ENCODE measurements at places on chromosomes 4 and X.

- no peak for DNase-seq
These were observed 17.4 kb upstream of the TMEM184C start for GRCh38 chr4:147599769-147600168.

DNA sequence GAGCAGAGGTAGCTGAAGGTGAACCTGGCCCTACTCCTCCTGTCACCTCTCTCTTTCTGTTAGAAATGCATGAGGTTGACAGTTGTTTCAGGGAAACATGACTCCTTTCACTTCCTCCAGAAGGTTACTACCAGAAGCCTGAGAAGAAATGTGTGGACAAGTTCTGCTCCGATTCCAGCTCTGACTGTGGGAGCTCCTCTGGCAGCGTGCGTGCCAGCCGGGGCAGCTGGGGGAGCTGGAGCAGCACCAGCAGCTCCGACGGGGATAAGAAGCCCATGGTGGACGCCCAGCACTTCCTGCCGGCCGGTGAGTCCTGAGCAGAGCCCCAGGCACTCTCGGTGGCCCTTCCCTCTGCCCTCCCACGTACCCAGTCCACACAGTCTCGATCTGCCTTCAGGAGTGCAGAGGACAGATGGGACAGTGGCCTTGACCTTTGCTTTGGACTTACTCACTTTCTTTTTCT lies 61.3 kb upstream of the TLR2 start:
- DNase-seq, result no peak

DNA sequence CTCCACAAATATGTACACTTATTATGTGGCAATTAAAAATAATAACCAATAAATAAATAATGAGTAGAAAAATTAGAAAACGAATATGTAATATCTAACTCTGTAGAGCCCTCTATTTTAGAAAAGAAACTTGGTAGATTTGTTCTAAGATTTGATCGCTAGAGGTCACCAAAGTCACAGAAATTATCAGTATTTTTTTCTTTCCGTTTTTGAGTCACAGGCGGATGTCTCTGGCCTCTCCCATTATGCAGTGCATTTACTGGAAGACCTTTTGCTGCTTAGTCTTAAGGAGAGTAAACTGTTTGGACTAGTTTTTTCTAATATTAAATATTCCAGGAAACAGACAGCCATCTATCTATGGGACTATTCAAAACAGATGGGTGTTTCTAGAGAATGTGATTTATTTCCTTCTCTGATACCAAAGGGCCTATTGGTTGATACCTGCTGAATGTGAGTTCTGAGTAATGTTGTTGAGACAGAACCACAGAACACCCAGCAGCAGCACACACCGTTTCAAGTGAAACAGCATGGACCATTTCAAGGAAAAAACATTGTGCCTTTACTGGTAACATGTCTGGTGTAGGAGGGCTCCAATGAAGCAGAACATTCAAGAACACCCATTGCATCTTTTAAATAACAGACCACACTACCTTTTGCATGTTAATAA lies 34.0 kb upstream of the GYPA start:
- DNase-seq, result no peak

DNA sequence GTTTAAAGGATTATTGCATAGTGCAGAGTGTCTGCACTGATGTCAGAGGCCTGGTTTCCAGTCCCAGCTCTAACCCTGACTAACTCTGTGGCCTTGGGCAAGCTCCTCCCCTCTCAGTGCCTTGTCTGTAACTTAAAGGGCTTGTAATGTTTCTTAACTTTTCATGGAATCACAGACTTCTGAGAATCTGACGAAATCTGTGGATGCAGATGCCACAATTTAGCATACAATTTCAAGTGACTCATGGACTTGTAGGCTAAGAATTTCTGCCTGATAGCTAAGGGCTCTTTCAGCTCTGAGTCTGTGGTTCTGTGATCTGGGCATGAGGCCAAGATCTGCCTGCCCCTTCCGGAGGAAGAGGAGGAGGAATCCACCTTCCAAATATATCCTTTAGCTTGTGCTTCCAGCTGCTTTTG lies 236.9 kb downstream of the AR start:
- no peak for DNase-seq

DNA sequence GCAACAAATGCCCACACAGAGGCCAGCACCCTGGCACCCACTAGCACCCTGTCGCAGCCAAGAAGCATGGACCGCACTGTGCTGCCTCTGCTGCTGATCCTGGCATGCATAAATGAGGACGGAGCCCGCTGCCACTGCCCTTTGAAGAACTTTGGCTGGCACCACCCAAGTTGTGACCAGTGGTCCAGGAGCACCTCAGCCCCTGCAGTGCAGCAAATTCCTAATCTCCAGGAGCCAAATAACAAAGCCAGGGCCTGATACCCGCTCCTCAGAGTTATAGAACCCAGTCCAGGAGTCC lies 807.2 kb downstream of the GLUD2 start:
- DNase-seq, result no peak

DNA sequence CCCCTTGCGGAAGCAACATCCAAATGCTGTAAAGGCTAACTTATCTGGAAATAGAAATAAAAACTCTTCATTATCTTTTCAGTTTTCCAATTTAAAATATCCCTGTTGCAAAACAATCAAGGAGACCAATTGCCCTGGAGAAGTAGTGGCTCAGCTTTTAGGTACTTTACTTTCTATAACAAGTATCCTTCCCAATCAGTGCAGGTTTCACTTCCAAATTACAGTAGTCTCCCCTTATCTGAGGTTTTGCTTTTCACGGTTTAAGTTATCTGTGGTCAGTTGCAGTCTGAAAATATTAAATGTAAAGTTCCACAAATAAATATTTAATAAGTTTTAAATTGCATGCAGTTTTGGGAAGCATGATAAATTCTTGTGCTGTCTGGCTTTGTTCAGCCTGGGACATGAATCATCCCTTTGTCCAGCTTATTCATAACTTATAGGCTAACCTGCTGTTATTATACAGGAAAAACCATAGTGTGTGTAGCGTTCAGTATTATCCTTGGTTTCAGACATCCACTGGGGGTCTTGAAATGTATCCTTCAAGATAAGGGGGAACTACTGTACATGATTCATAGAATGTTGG lies 973.1 kb upstream of the GRID2 start:
- DNase-seq, result no peak

GRCh38 chr4:74362347-74362746 lies 2.6 kb upstream of the EREG start:
- DNase-seq, result no peak

GRCh38 chr4:177227636-177228035 lies 82.0 kb upstream of the NEIL3 start:
- DNase-seq, result no peak

Data from stimulated activated CD8-positive, alpha-beta memory T cell treated with anti-CD3 and anti-CD28 coated beads, Interleukin-4, amount 100 ng/mL, for 4 hours (primary cell).